H4 (cell line): ENCODE measurements at places on chromosomes 1 and 21. TPM values are rescaled to one million over a fixed set of nuclear protein-coding genes. Genes with fewer than 3 reads are reported as not detected.

DNA sequence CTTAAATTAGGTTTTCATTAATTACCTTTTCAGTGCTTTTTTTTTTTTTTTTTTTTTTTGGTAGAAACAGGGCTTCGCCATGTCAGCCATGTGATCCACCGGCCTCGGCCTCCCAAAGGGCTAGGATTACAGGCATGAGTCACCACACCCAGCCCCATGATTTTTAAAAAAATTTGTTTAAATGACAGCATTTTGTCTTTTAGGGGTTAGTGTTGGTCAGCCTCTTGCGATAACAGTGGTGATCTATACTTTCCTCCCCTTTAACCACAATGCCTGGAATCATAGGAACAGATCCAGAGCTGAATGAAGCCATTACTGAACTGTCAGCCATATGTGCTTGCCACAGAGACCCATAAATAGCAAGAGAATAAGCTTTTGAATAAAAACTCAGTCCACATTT lies 73.9 kb downstream of the CACHD1 start:
- DNase-seq = peak; percentile 29

- no peak for DNase-seq
These were observed 316.4 kb upstream of the ADGRL2 start for GRCh38 chr1:81484284-81484683.

Gene SPRR2D
- not detected in 2 replicates for total RNA-seq

Gene PRPF38B
- total RNA-seq = 5.3 and 7.6 TPM in 2 replicates
